ENCODE measurements at places on chromosomes 4 and X. TPM values are rescaled to one million over a fixed set of nuclear protein-coding genes. Genes with fewer than 3 reads are reported as not detected.

ZNF518B gene
- 18.0 TPM for total RNA-seq

GRCh38 chrX:15815779-15816437 lies 25.6 kb downstream of the ZRSR2 start:
- DNase-seq, result no peak

- peak; percentile 54 for DNase-seq
These were observed 35.7 kb upstream of the TBC1D14 start for GRCh38 chr4:6873792-6874461.

GRCh38 chrX:139691843-139692505 lies 16.0 kb downstream of the MCF2 start:
- peak; percentile 1 for DNase-seq

DNA sequence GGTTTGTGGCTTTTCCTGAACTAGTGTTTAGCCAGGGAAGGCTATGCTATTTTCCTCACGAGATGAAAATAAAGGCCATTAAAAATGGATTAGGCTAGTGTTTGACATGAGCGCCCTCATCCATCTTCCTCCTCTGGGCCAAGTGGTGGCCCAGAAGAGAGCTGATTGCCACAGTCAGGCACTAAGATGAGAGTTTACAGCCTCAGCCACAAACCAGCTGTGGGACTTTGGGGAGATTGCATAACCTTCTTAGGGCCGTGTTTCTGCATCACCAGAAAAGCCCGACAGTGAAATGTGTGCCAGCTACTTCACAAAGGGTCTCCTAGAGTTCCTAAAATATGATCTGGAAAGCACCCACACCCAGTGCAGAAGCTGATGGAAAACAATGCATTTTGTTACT lies 42.3 kb upstream of the LNX1 start:
- DNase-seq, result no peak

GRCh38 chrX:149962859-149963757 lies 24.8 kb upstream of the EOLA2 start:
- peak; percentile 51 for DNase-seq

DNA sequence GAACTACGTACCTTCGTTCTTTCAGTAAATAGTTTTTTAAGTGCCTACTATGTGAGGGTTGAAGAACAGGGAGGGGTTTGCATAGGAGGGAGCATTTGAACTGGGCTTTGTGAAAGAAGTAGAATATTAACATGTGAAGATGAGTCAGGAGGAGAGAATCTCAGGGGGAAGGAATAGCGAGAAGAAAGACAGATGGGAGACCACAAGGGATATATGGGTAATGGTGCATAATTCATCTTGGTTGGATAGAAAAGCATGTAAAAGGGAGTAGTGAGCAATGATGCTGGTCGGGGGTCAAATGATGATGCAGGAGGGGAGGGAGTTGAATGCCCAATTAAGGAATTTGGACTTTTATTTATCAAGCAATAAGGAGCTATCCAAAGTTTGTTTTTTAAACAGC lies 52.7 kb downstream of the TMEM164 start:
- DNase-seq, result no peak

SPACA5 gene
- total RNA-seq, result not detected

SYN1 gene
- not detected for total RNA-seq

- DNase-seq, result peak; percentile 4
These were observed 15.1 kb downstream of the S100G start for GRCh38 chrX:16665089-16665488.

- no peak for DNase-seq
These were observed 212.2 kb downstream of the CBR4 start for GRCh38 chr4:168797738-168798375.

MAGEB10 gene
- total RNA-seq, result 1.5 TPM

DNA sequence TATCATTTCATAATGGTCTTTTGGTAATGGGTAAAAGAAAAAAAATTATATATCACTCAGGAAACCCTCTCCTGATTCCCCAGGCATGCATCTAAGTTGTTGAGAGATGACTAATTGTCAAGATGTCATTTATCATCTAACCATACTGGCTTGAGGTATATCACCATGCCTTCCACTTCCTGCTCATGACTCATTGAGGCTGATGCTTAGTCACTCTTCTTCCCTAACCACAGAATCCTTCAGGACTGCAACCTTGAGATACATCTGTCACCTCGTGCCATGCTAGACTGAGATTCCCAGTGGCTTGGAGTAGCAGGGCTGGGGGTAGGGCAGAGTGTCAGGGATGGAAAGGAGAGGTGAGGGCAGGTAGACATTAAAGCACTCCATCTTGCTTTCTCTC lies 782.5 kb upstream of the INTU start:
- peak; percentile 81 for DNase-seq

IL21 gene
- total RNA-seq, result not detected

GRCh38 chr4:56086073-56086541 lies 137.4 kb downstream of the CEP135 start:
- peak; percentile 9 for DNase-seq

DNA sequence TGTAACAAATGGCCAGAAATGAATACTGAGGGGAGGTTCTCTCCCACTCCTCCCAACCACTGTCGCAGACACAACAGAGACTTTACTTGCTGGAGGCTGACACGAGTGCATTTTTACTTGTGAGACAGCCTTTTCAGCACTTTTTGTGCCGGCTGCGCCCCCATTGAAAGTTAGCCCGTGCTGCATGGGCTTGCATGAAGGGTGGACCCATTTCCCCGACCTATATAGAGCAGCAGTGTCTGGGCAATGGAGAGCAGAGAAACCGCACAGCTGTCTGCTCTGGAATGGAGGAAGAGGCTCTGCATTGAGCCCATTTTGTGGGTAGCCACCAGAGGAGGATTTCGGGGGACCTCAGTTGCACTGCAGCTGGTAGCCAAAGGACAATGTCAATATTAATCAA lies 208.8 kb downstream of the UGT8 start:
- no peak for DNase-seq

- DNase-seq, result no peak
These were observed 47.3 kb upstream of the SMIM31 start for GRCh38 chr4:164706675-164707074.

FOXR2 gene
- 6.0 TPM for total RNA-seq

DNA sequence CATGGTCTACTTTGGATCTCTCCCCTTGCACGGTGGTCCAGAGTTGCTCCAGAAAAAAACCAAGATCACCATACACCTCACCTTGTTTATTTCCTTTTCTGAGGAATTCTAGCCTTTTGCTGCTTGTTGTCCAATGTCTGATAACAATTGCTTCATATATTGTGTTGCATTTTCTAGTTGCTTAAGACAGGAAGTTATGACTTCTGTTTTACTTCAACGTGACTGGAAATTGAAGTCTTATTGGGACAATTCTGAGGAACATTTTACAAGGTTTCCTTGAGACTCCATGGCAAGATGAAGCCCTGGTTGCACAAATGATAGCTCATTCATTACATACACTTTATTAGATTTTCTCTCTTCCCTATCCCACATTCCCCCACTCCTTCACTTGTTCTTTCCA lies 5.2 kb downstream of the CXCL1 start:
- no peak for DNase-seq

EXOC1L gene
- total RNA-seq, result not detected

FGB gene
- total RNA-seq, result not detected

CXorf51B gene
- not detected for total RNA-seq

GRCh38 chr4:170729236-170729635 lies 639.5 kb upstream of the AADAT start:
- no peak for DNase-seq

DNA sequence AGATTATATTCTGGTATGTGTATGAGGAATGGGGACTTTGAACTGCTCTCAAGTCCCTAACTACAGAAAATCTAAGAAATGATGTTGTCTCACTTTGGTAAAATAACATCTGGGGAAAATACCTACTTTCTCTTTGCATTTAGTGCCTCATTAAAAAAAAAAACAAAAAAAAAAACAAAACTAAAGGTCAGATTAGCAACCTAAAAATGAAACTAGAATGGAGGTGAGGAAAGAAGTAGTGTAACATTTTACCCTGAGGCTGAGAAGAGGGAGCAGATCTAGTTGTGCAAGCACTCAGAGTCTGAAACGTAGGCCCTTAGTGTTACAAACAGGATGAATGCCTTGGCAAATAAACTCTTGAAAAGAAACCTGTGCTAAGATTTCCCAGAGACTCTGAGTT lies 56.0 kb downstream of the VGLL1 start:
- no peak for DNase-seq

MTTP gene
- total RNA-seq, result 1.0 TPM

- no peak for DNase-seq
These were observed 230.2 kb downstream of the EVC2 start for GRCh38 chr4:5478169-5478568.

CT83 gene
- not detected for total RNA-seq

DNA sequence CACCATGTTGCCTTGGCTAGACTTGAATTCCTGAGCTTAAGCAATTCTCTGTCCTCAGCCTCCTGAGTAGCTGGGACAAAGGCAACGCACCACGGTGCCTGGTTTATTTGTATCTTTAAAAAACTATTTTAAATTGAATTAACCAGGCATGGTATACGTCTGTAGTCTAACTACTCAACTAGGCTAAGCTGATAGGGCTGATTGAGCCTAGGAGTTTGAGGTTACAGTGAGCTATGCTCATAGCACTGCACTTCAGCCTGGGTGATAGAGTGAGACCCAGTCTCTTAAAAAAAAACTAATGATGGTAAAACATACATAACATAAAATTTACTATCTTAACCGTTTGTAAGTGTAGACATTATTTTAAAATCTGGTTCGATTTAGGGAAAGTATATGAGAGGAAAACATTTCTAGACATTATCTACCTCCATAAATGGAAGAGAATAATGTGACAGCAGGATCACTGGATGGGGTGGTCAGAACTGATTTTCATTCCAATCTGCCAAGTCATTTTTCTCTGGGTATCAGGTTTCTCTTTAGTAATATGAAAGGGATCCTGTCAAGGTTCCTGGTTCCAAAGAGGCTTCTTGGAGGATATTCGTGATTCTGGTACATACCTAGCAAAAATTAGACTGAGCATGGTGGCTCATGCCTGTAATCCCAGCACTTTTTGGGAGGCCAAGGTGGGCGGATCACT lies 8.7 kb upstream of the ITGB1BP2 start:
- DNase-seq, result peak; percentile 17

DNA sequence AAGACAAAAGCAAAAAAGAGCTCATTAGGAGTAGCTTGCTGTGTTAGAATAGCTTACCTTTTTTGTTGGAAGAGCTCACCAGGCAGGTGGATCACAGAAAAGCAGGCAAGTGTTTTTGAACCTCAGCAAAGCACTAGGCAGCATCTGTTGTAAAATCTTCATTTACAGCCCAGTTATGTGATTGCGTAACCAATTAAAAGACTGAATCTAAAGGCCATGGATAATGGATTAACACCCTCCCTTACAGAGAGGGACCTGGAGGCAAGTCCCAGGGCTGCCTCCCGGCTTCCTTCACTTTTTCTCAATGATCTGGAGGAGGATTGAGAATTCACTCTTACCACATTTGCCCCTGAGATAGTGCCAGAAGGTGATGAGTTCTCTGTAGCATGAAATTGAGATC lies 51.1 kb downstream of the MAMLD1 start:
- DNase-seq, result no peak

KCNE5 gene
- total RNA-seq, result not detected
